Right forelimb (tissue), 1 donor: ENCODE measurements at places on chromosomes 1 and 21.
A peak's percentile ranks its signal among the peaks of the same experiment; 100 is the strongest.

DNA sequence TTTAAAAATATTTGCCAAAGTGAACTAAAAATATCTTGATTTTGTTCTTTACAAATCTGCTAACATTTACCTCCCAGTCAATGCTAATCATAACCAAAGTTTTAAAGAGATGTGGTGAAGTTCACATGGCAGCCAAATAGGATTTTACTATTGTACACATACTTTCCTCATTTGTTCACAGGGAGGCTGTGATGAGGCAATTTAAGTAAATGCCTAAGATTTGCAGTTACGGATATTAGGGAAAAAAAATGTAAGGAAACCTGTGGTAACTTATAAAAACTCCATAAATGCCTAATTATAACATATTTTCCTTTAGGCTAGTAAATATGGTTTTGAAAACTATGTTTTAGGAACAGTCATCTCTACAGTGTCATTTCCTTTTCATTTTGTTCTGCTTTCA is 32.4 kb downstream of the RGS5 start:
- DNase-seq, result no peak

GRCh38 chr1:36125129-36125991 is at the start of gene COL8A2:
Gene COL8A2 (minus strand): TSS chr1:36125222. CDS start chr1:36100242, 24,980 bp downstream.
- DNase-seq, result peak; percentile 82

DNA sequence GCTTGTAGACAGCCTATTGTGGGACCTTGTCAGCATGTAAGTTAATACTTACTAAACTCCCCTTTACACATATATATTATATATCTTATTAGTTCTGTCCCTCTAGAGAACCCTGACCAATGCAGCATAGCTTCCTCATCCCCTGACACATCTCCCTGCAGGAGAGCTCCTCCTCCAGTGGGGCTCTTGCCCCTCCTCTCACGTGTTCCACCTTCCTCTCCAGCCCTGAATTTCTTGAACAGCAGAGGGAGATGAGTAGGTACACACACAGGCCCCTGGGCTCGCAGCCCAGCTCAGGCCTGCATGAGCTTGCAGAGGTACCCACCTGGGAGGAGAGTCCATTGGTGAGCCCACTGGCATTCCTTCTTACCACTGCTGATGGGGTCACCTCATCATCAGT is 27.3 kb upstream of the GOLT1A start:
- DNase-seq, result no peak

- no peak for DNase-seq
These were observed 4.0 kb downstream of the KLHDC7A start for GRCh38 chr1:18484721-18485120.

- DNase-seq, result no peak
These were observed 79.4 kb downstream of the RPE65 start for GRCh38 chr1:68370101-68370915.

DNA sequence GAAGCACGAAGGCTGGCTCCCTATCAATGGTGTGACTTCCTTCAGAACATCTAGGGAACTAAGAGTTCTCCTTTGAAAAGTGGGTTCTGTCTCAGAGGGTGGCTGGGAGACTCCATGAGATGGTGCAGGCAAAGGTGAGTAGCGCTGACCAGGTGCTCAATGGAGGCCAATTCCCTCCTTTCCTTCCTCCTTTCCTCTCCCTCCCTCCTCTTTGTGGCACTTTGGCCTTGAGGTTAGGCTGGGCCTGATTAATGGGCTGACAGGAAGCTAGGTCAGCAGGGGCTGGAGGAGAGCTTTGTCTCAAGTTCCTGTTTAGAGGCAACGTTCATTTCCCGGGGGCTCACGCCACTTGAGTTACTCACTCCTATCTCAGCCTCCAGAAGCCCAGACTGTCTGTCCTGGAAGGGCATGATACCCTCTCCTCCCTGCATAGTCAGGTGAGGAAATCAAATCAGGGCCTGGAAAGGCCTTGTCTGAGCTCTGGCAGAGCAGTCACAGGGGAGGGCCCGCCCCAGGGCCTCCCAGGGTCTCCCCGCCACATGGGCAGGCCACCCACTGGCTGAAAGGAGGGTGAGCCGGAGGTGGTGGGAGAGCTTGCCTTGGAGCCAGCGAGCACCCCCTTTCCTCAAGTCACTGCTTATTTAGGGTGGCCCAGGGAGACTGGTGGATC is 58.4 kb upstream of the SSBP3 start:
- no peak for DNase-seq

GRCh38 chr1:203517426-203518110 is 23.6 kb downstream of the OPTC start:
- no peak for DNase-seq

GRCh38 chr1:4468804-4469514 is 185.4 kb upstream of the AJAP1 start:
- peak; percentile 26 for DNase-seq

DNA sequence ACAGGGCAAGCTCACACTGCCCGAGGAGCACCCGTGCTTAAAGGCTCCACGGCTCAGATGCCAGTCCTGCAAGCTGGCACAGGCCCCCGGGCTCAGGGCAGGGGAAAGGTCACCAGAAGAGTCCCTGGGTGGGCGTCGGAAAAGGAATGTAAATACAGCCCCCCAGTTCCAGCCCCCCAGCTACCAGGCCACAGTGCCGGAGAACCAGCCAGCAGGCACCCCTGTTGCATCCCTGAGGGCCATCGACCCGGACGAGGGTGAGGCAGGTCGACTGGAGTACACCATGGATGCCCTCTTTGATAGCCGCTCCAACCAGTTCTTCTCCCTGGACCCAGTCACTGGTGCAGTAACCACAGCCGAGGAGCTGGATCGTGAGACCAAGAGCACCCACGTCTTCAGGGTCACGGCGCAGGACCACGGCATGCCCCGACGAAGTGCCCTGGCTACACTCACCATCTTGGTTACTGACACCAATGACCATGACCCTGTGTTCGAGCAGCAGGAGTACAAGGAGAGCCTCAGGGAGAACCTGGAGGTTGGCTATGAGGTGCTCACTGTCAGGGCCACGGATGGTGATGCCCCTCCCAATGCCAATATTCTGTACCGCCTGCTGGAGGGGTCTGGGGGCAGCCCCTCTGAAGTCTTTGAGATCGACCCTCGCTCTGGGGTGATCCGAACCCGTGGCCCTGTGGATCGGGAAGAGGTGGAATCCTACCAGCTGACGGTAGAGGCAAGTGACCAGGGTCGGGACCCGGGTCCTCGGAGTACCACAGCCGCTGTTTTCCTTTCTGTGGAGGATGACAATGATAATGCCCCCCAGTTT is 1.3 kb downstream of the CELSR2 start:
- no peak for DNase-seq

GRCh38 chr1:177959811-177960515 is 9.9 kb downstream of the SEC16B start:
- no peak for DNase-seq

GRCh38 chr1:12543740-12544154 is 74.3 kb downstream of the DHRS3 start:
- DNase-seq, result no peak

DNA sequence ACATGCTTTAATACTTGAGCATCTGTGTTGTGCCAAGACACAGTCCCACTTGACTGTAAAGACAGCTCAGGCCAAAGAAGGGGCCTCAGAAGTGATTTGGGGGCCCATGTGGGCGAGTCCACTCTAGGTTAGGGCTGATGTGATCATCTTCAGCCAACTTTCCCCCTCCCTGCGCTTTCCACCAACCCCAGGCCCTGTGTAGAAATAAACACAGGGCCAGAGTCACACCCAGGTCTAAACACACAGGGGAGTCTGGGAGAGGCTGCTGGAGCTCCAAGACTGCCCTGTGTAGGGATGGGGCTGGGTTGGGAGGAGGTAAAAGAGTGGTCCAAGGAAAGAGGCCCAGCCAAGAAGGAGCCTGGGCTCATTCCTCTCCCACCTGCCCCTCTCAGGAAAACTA is 2.5 kb upstream of the WNT2B start:
- DNase-seq, result no peak

DNA sequence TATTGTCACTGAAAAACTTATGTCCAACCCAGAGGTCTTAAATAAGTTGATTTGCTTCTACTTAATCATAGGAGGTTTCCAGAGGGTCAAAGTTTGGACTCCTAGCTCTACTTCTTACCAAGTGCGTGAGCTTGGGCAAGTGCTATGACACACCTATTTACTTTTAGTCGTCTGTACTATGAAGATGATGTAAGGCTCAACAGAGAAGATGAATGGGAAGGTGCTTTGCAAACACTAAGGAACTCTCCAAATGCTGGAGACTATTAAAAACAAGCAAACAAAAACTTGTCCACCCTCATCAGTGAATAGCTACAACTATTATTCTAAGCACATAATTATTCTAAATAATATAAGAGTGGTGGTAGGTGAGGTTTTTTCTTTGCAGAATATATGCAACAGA is 232.3 kb upstream of the USP24 start:
- DNase-seq, result no peak

DNA sequence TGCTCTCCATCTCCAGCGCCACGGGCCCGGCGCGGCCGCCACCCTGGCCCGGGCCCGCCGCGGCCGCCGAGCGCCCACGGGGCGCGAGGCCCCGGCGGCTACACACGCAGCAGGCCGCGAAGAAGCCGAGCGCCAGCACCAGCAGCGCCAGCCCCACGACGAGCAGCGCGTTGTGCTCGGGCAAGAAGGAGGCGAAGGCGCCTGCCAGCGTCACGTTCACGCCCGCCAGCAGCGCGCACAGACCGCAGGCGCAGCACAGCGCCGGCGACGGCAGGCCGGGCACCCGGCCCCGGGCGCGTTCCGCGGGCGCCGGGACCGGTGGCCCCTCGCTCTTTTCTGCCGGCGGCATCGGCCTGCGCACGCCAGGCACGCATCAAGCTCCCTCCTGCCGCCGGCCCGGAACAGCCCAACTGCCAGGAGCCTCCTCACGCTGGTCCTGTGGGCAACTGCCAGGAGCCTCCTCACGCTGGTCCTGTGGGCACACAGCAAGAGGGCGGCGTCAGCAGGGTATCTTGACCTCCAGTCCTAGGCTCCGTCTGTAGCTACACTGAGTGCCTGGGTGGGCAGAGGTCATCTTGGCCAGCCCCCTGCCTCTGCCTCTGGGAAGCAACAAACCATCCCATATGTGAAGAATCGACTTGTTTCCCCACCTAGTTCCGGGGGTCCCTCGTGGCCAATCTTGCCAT is 18.1 kb downstream of the KNCN start:
- DNase-seq, result peak; percentile 72

DNA sequence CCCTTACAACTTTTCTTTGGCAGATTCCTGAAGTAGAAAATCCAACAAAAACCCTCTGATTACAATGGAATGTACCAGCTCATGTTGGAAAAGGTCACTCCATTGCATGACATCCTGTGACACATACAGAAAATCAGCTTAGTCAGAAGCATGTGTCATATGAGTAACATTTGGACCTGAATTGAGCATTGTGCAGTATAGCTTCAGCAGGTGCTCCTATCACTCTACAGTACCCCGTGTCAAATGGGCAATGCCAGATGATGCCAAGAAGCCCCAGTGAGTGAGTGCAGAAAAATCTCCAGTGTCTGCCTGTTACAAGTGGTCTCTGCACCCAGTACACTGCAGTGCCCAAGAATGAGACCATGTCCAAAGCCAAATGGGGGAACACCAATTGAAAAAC is 129.7 kb upstream of the RUNX1 start:
- no peak for DNase-seq

DNA sequence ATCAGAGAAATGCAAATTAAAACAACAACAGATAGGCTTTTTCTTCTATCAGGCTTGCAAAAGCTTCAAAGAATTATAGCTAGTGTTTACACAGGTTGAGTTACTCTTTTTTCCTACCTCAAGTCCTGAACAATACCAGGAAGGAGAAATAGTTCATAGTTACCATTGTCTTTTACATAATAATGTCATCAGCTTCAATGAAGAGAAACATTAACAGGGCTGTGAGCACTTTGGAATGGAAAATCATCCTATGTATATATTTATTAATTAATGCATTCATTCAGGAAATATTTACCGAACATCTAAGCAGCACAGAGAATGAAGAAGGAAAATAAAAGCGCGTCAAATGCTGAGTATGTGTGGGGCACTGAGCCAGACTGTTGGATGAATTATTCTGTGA is 197.3 kb downstream of the ZBTB18 start:
- no peak for DNase-seq

GRCh38 chr1:162471290-162471853 is 26.2 kb upstream of the UHMK1 start:
- DNase-seq, result no peak

DNA sequence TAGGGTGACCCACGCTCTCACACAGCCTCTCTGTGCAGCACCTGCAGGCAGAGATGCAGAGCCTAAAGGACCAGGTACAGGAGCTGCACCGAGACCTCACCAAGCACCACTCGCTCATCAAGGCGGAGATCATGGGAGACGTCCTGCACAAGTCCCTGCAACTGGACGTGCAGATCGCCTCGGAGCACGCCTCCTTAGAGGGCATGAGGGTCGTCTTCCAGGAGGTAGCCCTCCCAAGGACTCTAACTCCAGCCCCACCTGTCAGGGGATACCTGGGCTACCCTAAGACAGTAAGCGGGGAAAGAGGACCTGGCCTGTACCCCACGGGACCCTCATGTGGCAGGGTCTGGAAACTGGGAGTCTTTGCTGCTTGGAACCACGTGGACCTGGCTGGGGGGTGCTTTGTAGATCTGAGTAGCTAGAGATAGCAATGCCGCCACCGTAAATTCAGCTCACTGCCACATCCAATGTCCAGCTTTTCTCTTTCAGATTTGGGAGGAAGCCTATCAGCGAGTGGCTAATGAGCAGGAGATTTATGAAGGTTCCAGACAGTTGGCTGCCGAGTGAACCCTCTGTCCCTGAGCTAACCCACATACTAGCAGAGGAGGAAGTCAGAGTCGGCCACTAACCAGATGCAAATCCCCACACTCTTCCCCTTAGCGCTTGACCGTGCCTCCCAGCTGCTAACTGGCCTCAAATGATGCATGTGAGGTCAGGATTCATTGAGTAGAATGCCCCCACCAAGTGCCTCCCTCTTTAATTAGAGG is 6.5 kb downstream of the RNF207 start:
- no peak for DNase-seq

DNA sequence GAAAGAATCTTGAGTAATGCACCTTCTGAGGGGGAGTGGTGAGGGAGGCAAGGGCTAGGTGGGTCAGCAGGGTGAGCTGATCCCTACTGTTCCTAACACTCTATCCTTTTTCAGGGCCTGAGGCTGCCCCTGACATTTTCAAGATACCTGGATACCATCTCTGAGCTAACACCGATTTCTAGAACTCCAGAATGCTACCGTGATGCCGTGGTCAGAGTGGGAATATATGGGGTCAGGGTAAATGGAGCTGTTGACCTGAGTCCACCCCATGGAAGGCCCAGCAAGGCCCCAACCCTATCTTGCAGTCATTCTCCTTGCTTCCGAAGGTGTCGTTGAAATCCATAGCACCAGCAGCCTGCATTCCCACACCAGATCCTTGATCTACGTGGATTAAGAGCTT is 18.0 kb upstream of the PTPRF start:
- no peak for DNase-seq

GRCh38 chr1:17587693-17588047 is 48.2 kb downstream of the ARHGEF10L start:
- DNase-seq, result peak; percentile 65

GRCh38 chr1:39567302-39567701 is 9.3 kb downstream of the PABPC4 start:
- DNase-seq, result no peak

DNA sequence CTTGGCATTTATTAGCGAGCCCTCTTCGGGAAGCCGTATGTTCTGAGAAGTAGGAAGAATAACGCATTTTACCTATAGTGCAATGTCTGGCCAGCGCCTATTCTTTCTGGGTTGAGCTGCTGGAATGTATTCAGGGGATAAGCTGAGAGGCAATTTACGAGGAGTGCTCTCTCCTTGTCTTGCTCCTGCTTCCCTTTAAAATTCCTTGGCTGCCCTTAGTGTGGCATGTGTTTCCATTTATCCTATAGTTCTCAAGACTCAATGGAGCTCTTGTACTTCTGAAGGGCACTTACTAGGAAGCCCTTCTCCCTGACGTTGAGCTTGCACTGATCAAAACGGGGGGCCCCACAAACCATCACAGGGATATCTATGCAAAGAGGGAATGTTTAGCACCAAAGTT is 364.6 kb downstream of the DISC1 start:
- no peak for DNase-seq
